ENCODE measurements at places on chromosomes 1 and 21.

DNA sequence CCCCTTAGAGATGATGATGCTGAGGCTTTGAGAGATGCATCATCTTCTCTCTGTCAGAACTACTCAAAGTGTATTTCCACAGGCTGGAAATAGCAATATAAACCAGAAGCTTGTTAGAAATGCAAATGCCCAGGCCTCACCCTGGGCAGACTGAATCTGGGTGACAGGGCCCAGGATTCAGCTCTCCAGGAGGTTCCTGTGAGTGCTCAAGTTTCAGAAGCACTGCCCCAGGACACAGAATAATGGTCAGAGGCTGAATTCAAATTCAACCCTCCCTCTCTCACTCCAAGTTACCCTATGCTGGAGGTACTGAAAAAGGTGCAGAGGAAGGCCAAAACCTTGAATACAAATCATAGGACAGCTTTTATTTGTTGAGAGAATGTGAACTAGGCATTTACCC is 98.5 kb upstream of the NGF start:
- no peak for DNase-seq

- DNase-seq: no peak
These were observed 1020.2 kb downstream of the TTLL7 start for GRCh38 chr1:82978461-82979324.

- no peak for DNase-seq
These were observed 740 bp downstream of the DSTYK start for GRCh38 chr1:205210756-205211168.

- DNase-seq: no peak
These were observed 40.6 kb upstream of the LRP8 start for GRCh38 chr1:53368314-53369033.

DNA sequence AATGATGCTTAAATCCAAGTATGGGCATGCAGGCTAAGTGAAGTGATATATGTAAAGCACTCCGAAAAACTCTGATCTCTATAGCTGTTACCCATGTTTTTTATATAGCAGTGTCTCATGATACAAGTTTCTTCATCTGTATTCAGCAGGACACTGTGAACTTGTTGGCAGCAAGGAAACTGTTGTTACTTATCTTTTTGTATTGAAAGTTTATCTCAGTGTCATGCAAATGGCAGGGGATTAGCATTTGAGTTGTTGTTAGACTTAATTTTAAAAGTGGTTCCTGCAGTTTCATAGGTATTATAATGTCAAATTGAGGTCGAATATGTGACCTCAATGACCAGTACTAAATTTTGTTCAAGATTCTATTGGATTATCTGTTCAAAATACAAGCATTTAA is 47.9 kb downstream of the NCAM2 start:
- DNase-seq: no peak

GRCh38 chr1:212565571-212566305 is 42.8 kb upstream of the ATF3 start:
- DNase-seq: no peak

DNA sequence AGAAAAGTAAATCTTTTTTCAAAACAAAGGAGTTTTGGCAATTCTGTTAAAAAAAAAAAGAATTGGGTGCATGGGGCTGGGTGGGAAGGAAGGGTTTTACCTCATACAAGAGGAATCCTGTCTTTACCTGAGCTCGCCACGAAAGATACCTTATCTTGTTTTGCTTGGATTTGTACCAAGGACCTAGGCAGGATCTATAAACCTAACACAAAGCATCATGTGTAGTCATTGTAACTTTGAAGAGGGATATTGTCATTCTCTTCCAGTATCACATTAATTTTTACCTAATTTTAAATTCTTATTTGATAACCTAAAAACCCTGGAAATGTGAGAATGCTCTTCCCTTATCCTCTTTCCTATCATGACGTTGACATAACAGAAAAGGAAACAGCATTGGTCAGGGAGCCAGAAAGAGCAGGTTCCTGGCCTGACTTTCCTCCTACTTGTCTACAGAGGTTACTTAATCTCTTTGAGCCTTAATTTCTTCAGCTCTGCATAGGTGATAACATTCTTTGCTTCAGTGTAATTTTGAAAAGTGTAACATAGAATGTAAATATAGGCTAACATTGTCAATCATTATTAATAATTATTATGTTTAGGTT is 4.0 kb upstream of the LAMC1 start:
- no peak for DNase-seq

All from effector CD4-positive, alpha-beta T cell (primary cell).